Activated T-helper 17 cell treated with anti-CD3 and anti-CD28 coated beads, Interleukin-2, amount 50 U/mL, for 72 hours (primary cell): ENCODE measurements at places on chromosomes 11 and 22.

DNA sequence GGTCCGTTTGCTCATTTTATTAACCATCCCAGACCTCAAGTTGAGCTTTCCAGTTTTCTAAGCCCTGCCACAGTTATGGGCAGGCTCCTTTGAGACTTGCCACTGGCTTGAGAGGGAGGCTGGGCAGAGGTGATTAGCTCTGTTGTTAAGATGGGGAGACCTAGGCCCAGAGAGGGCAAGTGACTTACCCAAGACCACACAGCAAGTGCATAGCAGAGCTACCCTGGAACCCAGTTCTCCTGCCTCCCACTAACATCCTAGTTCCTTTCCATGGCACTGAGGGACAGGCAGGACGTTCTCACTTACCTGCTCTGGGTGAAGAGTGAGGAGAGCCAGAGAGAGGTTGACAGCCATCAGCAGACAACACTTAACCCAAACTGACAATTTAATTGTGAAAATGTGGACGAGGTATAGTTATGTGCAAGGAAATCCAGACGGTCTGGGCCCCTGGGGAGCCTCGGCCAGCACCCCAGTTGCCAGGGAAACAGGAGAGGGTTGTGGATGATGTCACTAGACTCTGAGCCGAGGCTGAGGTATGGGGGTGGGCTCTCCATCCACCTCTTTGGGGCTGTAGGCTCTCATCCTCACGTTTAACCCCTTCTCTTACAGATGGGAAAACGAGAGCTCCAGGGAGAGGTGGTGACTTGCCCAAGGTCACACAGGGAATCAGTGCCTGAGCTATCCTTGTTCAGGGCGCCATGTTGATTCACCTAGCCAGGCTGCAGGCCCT is 12.3 kb upstream of the WNT11 start:
- no peak for ATAC-seq

DNA sequence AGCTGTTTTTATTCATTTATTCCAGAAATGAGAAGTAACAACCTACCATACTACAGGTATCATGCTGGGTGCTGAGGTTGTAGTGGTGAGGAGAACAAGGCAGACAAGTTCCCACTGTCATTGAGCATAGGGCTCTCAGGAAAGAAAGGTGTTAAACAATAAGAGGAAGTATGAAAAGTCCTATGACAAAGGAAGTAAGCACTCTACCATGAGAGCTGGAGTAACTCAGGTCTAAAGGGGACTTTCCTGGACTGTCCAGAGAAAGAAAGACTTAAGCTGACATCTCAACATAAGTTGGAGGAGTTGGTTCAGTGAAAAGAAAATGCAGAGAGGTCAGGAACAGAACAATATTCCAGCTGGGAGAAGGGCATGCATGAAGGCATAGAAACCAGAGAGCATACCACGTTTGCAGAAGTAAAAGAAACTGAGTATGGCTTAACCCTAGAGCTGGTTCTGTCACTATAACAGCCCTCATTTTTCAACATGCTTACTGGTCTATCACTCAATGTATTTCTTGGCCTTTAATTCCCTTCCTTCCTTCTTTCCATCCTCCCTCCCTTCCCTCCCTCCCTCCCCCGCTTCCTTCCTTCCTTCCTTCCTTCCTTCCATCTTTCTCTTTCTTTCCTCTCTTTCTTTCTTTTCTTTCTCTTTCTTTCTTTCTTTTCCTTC is 137.8 kb upstream of the BDNF start:
- no peak for ATAC-seq

DNA sequence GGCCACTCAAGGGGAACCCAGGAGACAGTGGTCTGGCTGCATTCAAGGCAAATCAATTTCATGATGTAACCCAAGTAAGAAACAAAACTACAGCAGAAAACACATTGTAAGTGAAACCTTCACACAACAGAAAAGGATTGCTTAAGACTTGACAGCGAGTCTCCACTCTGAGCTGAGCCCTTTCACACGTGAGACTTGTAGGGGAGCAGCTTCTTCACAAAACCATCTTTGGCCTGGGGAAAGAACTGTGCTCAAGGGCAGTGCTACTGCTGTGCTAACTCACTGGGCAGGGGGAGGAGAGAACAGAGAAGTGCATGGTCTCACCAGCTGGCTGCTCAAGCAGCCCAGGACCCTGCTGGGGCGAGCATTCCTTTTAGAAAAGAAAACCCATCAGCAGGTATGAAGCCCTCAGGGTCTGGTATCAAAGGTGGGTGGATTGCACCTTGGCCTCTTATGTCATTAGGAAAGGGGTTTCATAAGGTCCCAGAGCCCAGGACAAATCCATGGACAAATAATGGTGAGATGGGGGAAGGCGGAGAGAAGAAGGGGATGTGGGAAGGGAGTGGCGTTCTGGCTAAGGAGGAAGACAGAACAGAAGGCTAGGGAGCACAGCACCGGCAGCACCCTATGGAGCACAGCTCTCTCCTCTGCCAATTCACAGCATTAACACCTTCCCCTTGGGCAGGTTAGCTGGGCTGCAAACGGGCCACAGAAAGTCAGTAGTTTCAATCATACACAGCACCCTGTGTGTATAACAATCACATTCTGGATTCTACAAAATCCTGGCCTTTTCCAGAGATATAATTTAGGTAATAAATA is 20.6 kb upstream of the RAPSN start:
- no peak for ATAC-seq

- no peak for ATAC-seq
These were observed 13.1 kb downstream of the VPS26B start for GRCh38 chr11:134237557-134237922.

GRCh38 chr11:7643314-7643713 is 30.0 kb downstream of the CYB5R2 start:
- no peak for ATAC-seq
